ENCODE measurements at places on chromosomes 12 and 14. TPM values are rescaled to one million over a fixed set of nuclear protein-coding genes. Genes with fewer than 3 reads are reported as not detected.
A peak's percentile ranks its signal among the peaks of the same experiment; 100 is the strongest.

CCER1 gene
- total RNA-seq: not detected

NTN4 gene
- total RNA-seq: 81.5 TPM

RNASE2 gene
- total RNA-seq: 2.5 TPM

TAS2R8 gene
- total RNA-seq: not detected

CARMIL3 gene
- total RNA-seq: 0.08 TPM

RERGL gene
- total RNA-seq: 1.2 TPM

LRP1-AS gene
- total RNA-seq: not detected

DNA sequence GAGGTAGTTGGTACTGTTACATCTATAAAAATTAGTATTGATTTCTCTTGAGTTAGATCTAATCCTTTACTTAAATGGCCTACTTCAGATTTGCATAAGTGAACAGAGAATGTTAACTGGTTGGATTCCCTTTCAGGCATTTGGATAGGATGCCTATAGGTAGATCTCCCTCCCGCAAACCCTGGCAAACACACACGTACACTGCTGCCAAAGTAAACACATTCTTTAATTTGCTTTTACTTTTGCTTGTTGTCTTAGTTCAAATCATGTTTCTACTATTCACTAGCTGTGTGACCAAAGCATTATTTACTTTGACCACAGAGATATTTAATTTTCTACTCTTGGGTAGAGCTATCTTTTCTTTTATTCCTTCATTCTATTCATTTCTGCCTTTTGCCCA, 936.1 kb upstream of the FBXO33 start:
- no peak for DNase-seq

DNA sequence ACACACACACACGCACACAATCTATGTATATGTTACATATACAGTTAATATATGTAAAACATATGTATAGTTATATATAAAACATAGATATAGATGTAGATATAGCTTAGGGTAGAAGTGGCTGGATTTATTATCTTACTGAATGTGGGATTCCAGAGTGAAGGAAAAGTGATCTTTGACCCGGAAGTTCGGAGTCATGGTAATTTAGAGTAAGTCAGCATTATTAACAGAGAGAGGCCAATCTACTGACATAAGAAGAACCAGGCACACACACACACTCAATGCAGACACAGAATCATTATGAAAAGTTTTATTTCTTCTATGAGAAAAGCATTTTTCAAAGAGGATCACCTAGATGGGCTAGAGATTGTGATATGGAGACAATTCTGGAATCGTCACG, 384.2 kb upstream of the NOVA1 start:
- no peak for DNase-seq

DNA sequence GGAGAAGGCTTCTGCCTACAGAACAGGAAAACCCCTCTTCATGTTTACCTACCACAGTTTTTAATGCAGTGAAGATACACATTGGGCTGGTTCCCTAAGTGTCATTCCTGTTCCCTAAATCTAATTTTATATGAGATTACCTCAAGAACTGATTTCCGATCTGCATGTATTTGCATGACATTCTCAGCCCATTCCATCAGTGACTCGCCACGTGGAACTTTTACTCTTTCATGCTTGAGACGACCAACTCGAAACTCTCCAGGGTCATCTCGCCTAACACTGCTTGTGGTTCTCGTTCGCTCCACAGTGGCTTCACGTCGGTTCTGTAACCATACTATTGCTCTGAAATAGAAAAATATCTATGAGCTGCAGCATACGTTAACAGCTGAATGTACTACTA, 83.1 kb upstream of the STRN3 start:
- DNase-seq: no peak

DNA sequence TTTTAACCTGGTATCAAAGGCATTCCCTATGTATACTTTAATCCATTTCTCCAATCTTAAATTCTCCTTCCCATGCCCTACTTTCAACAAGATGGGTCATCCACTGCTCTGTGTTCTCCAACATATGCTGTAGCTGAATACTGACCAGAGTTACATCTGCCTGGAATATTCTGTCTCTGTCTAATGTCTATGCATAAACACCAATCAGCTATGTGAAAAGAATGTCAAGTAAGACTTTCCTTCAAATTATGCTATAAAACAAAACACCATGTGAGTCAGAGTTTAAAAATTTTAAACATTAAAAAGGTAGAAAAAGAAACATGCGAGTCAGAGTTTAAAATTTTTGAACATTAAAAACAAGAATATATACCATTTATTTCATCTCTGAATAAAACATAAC, 19.3 kb downstream of the NT5DC3 start:
- no peak for DNase-seq

- DNase-seq: peak; percentile 88
These were observed at the start of gene BRI3BP for GRCh38 chr12:124993626-124994436. BRI3BP (plus strand) TSS chr12:124993645; CDS start chr12:124993791, 146 bp downstream.
